Activated T-helper 2 cell treated with anti-CD3 and anti-CD28 coated beads, Interferon-gamma antibody, Interleukin-2, Interleukin-4, amounts not matched to agents 10 μg/mL and 5 μg/mL and 100 μg/mL, durations not matched to agents 14 hours and 24 hours and 36 hours (primary cell): ENCODE measurements at places on chromosomes 1 and 21.

DNA sequence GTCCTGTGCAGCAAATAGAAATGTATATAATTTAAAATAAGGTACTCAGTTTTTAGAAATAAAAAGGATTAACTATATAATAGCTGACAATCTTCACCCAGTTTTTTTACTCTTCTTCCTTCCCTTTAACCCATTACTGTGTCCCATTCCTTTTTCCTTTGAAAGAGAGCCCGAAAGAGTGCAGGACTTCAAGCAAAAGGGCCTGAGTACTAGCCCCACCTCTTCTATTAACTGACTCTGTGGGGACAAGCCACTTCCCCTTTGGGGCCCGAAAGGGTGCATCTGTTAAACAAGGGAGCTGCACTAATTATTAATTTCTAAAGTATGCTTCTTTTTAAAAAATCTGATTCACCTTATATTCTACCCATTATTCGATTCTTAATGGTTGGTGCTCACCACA, 3.3 kb downstream of the USP24 start:
- DNase-seq: no peak
- H3K4me1 ChIP-seq: peaks cover 61% of the 10 kb centered on the region
- H3K27me3 ChIP-seq: no peaks in the 10 kb centered on the region
- H3K36me3 ChIP-seq: peaks cover 33% of the 10 kb centered on the region
- H3K27ac ChIP-seq: peak overlapping the region; percentile 54

- peaks cover 4% of the 10 kb centered on the region for H3K27me3 ChIP-seq
- H3K27ac ChIP-seq: no peak overlapping the region
- DNase-seq: no peak
- no peak overlapping the region for H3K4me3 ChIP-seq
- H3K4me1 ChIP-seq: peaks cover 12% of the 10 kb centered on the region
- no peaks in the 10 kb centered on the region for H3K36me3 ChIP-seq
Observed at GRCh38 chr1:206953626-206954025, 7.4 kb upstream of the PIGR start.

DNA sequence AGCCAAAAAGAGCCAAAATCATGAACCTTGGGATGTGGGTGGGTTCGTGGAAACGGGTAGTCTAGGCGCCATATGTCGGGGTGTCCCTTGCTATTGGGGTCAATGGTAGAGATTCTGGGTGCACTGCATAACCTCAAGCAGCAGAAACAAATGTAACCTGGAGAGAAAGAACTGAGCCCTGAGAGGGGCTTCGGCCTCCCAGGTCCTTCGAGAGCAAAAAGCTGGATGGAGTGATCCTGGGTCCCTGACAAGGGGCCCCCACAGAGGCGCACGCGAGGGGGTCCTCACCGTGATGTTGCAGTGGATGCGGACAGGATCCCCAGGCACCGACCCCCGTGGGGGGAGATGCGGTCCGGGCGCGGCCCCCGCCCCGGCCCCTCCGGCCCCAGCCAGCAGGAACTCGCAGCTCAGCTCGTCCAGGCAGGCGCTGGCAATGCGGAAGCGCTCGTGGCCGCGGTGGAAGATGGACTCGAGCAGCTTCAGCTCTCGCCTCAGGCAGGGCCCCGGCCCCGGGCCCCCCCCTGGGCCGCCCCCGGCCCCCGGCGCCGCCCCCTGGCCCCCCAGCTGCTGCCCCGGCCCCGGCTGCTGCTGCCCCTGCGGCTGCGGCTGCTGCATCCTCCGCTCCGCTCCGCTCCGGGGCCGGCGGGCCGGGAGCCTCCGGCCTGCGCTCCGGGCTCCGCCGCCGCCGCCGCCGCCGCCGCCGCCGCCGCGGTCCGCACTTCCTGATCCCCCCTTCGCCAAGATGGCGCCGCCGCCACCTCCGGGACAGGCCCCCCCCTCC, at the start of gene UBE2Q1:
TSS of gene UBE2Q1 (minus strand) at position 724 of the 781 bp plus-strand sequence. CDS start at position 615, 109 bp downstream.
- peak within 1 kb of the TSS; percentile 90 for H3K4me3 ChIP-seq
- peaks cover 22% of the 10 kb centered on the region for H3K4me1 ChIP-seq
- peak; percentile 22 for DNase-seq

DNA sequence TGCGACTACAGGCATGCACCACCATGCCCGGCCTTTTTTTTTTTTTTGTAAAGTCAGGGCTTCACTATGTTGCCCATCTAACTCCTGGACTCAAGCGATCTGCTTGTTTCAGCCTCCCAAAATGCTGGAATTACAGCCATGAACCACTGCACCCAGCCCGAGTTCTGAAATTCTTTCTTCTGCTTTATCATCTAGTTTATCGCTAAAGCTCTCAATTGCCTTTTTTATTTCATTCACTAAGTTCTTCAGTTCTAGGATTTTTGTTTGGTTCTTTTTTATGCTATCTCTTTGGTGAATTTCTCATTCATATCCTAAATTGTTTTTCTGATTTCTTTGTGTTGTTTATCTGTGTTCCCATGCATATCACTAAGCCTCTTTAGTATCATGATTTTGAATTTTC, 27.0 kb downstream of the KIAA0319L start:
- H3K4me1 ChIP-seq: peaks cover 6% of the 10 kb centered on the region
- H3K27me3 ChIP-seq: no peaks in the 10 kb centered on the region
- no peak overlapping the region for H3K4me3 ChIP-seq
- peaks cover 80% of the 10 kb centered on the region for H3K36me3 ChIP-seq

GRCh38 chr1:42945164-42945563, 13.5 kb downstream of the SLC2A1 start:
- H3K36me3 ChIP-seq: peaks cover 82% of the 10 kb centered on the region
- H3K27ac ChIP-seq: peak overlapping the region; percentile 85
- peak overlapping the region; percentile 43 for H3K4me3 ChIP-seq
- no peaks in the 10 kb centered on the region for H3K27me3 ChIP-seq
- DNase-seq: no peak
- peaks cover 86% of the 10 kb centered on the region for H3K4me1 ChIP-seq

- H3K4me3 ChIP-seq: no peak overlapping the region
- H3K36me3 ChIP-seq: no peaks in the 10 kb centered on the region
- no peaks in the 10 kb centered on the region for H3K27me3 ChIP-seq
- H3K27ac ChIP-seq: no peak overlapping the region
- no peaks in the 10 kb centered on the region for H3K4me1 ChIP-seq
Observed at GRCh38 chr1:17359808-17360207, 12.2 kb upstream of the PADI6 start.
